ENCODE measurements at places on chromosomes 4 and X.
A peak's percentile ranks its signal among the peaks of the same experiment; 100 is the strongest.

- DNase-seq, result no peak
Observed at GRCh38 chr4:38099908-38100407, 139.8 kb downstream of the PTTG2 start.

DNA sequence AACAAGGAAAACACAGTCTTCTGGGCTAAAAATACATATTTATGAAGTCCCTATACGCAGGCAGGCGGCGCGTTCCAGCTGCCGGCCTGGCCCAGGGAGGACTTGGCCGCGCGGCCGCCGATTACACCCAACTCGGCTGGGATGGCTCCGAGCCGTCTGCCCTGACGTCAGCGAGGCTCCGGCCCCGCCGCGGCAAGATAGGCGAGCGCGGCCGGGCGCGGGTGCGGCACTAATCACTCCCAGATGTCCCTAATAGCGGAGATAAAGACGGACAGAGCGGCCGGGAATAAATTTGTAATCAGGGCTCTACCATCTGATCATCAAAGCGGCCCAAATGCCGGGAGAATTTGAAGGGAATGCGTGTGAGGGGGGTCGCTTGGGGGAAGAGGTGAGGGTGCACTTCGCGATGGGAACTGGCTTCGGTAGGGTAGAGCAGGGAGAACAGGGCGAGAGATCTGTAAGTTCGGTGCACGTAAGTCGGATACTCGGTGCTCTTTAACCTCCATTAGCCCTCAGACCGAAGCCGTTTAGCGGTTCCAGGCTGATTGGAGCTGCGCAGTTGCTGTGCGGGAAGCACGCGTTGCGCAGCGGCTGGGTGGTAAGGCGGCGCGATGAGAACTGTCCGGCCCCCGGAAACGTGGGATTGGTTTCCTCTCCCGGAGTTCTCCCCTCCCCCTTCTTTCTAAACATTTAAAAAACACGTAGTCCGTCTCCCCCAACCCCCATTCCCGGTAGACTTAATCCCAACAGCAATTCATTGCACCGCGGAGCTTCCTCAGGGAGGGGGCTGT is 7.7 kb downstream of the HAND2 start:
- DNase-seq, result no peak

DNA sequence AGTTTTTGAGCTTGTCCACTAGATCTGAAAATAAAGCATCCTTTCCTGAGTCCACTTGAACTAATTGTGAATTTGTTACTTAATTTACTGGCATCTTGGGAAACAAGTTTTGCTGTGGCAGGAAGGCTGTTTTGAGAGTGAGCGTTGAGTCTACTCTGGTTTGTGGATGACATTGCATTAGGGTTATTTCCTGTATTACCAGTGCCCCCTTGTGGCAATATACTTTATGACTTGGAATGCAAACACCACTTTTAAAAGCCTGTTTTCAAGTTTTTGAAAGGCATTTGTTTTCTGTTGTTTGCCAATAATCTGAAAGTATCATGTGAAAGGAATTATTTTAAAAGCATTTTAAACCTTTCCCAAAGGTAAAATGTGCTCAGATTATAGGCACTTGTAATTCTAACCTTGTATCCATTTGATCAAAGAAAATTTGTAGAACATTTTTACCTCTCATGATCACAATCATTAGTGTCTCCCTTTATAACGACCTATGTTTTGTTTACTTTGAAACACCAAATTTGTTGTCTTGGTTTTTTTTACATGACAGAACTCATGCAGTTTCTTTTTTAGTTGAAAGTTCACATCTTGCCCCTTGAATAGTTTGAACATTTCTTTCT is 18.0 kb upstream of the CYP2U1 start:
- DNase-seq, result peak; percentile 7

- no peak for DNase-seq
Observed at GRCh38 chrX:51296138-51296537, 36.5 kb upstream of the NUDT10 start.

All from stimulated activated CD4-positive, alpha-beta T cell treated with anti-CD3 and anti-CD28 coated beads, TNF-alpha, amount 100 ng/mL, for 4 hours (primary cell).